ENCODE measurements at places on chromosomes 6 and 20. TPM values are rescaled to one million over a fixed set of nuclear protein-coding genes. Genes with fewer than 3 reads are reported as not detected.

MARCKS gene
- 114 TPM for total RNA-seq

FGD2 gene
- total RNA-seq = 253 TPM

C4A gene
- total RNA-seq = 332 TPM

ACTL10 gene
- 1.1 TPM for total RNA-seq

AHCY gene
- total RNA-seq = 56.0 TPM

ZNF334 gene
- 2.7 TPM for total RNA-seq

FOXP4 gene
- total RNA-seq = 8.3 TPM

- no peak overlapping the region for H3K27ac ChIP-seq
- H3K36me3 ChIP-seq = no peaks in the 10 kb centered on the region
- peaks cover 6% of the 10 kb centered on the region for H3K4me1 ChIP-seq
- peak; percentile 91 for DNase-seq
- no peaks in the 10 kb centered on the region for H3K27me3 ChIP-seq
- no peak overlapping the region for H3K4me3 ChIP-seq
These were observed 70.9 kb downstream of the STK35 start for GRCh38 chr20:2172305-2173175.

DNA sequence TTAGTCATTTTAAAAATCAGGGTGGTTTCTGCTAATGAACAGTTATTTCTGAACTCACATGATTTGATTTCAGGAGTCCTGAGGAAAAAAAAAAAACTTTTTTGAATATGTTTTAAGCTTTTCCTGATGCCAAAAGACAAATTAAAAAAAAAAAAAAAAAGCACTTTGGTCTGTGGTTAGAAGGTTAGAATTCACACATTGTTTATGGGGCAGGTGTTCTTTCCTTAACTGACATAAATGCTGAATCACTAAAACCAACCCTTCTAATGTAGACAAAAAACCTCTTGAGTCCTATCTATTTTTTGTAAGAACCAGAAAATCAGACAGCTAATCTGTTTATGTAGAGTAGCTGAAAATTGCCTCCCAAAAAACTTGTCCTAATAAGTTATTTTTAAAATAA lies 20.4 kb downstream of the THEMIS start:
- no peaks in the 10 kb centered on the region for H3K36me3 ChIP-seq
- H3K27ac ChIP-seq = no peak overlapping the region
- DNase-seq = no peak
- H3K4me1 ChIP-seq = no peaks in the 10 kb centered on the region

DNA sequence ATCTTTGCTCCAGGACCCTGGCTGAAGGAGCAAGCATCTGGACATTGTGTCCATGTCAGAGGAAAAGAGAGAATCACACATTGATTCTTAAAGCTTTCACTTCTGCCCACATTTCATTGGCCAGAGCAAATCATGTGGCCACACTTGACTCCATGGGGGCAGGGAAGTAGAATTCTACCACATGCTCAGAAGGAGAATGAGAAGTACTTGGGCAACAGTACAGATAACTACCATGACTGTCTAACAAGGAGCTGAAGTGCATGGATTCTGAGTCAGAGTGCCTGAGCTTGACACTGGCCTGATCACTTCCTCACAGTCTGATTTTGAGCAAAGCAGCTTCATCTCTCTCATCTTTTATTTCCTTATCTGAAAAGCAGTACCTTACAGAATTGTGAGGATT lies 38.6 kb downstream of the GHRH start:
- no peaks in the 10 kb centered on the region for H3K36me3 ChIP-seq
- H3K27ac ChIP-seq = no peak overlapping the region
- no peaks in the 10 kb centered on the region for H3K4me1 ChIP-seq
- no peak for DNase-seq
- no peak overlapping the region for H3K4me3 ChIP-seq
- no peaks in the 10 kb centered on the region for H3K27me3 ChIP-seq

DNA sequence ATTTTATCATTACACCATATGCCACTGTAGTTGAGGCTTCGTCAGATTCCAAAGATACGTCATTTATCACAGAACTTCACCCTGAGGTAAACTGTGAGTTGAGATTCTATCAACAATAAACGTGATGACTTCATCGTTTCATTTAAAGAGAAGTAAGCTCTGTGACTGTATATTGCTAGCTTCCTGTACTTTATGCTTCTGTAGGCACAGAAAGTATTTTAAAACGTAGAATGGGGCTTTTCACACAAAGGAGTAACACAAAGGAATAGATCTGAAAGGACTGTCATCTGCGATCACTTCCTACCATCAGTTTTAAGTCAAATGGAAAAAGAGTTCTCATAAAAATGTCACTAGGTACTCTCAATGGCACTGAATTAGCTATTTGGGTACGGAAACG lies 234.4 kb upstream of the MCHR2 start:
- peak overlapping the region; percentile 26 for H3K27ac ChIP-seq
- H3K4me3 ChIP-seq = peak overlapping the region; percentile 63
- no peak for DNase-seq
- H3K27me3 ChIP-seq = no peaks in the 10 kb centered on the region
- peaks cover 7% of the 10 kb centered on the region for H3K4me1 ChIP-seq

DNA sequence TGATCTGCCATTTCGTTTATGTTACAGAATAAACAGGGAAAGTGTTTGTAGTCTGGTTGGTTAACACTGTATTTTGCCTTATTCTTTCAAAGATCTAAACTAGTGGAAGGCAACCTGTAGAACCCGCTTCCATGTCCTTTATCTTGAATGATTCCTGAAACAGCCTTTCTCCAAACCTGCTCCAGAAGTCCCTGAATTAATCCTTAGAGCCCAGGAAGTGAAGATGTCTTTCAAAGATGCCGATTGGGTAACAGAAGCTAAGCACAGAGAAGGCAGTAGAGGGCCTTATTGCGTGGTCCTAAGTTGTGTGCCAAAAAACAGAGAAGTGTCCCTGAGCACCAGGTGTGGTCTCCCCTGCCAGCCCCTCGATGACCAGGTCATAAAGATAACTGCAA lies 19.2 kb upstream of the ZSCAN16 start:
- no peak for DNase-seq
- H3K36me3 ChIP-seq = no peaks in the 10 kb centered on the region
- H3K4me1 ChIP-seq = no peaks in the 10 kb centered on the region
- no peaks in the 10 kb centered on the region for H3K27me3 ChIP-seq

DNA sequence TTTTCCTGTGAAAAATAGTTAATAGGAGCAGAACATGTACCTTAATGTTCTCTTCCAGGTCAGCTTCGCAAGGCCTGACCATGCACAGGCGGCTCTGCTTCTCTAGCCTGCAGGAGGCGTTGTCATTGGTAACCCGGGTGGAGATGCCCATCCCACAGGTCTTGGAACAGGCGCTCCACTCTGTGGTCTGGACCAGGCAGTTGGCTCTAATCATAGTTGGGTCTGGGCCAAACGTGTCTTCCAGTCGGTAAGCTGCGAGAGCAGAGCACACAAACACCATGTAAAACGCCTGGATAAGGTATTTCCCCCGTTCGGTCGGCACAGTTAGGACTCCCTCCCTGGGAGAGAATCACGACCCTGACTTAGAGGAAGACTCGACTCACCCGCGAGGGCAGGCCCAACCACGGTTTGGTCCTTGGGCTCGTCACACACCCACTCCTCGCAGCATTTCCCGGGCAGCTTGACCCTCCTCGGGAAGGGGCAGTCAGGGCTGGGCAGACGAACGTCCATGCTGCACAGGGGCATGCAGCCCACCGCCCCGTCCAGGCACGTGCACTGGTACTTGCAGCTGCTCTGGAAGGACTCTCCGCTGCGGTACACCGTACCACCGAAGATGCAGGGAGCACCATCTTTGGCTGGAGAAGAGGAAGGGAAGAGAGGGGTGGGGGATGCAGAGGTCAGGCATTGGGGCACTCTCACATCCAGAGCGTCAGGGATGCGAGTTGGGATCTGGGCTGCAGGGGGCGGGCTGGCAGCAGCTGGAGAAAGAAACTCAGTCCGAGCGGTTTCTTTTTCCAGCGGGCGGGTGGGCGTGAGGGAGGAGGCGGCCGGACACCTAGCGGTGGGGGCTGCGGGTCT lies 1.0 kb downstream of the CCN2 start:
- H3K4me1 ChIP-seq = peaks cover 45% of the 10 kb centered on the region
- DNase-seq = peak; percentile 83
- peaks cover 7% of the 10 kb centered on the region for H3K27me3 ChIP-seq
- H3K27ac ChIP-seq = peak overlapping the region; percentile 88
- no peaks in the 10 kb centered on the region for H3K36me3 ChIP-seq

DNA sequence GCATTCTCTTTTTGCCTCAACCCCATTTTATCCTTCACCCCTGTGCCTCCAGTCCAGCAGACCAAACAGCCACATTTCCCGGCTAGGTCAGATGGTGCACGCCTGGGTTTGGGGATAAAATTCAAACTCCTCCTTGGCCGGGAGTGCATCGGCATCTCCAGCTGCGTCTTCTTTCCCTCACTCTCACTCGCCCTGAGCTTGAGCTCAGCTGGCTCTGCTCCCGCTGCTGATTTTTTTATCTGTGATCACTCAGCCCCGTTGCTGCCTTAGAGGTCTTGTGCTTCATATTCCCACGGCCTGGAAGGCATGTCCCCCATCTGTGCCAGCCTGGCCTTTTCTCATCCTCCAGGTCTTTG lies 6.8 kb upstream of the EZR start:
- no peak overlapping the region for H3K4me3 ChIP-seq
- no peaks in the 10 kb centered on the region for H3K27me3 ChIP-seq
- no peak overlapping the region for H3K27ac ChIP-seq

DNA sequence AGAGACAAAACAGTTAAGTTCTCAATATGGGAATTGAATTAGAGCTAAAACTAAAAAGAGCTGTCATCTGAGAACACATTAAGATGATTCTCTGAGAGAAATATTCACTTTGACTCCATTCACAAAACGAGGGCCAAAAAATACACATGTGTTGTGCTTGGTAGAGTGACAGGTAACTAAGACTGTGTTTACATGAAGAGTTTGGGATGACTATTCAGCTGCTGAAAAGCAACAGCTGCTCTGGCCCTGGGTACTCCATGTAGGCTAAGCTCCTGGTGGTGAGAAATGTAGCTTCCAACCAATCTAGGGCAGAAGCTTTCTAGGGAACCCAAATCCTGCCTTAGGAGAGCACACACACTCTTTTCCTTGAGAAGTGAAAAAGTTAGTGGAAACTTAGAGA lies 184.5 kb downstream of the COL21A1 start:
- no peak for DNase-seq
- H3K36me3 ChIP-seq = no peaks in the 10 kb centered on the region
- H3K4me3 ChIP-seq = no peak overlapping the region
- no peaks in the 10 kb centered on the region for H3K4me1 ChIP-seq
- no peaks in the 10 kb centered on the region for H3K27me3 ChIP-seq

- no peaks in the 10 kb centered on the region for H3K36me3 ChIP-seq
- DNase-seq = no peak
- H3K27me3 ChIP-seq = no peaks in the 10 kb centered on the region
These were observed 105.0 kb downstream of the IBTK start for GRCh38 chr6:82142524-82142923.

DNA sequence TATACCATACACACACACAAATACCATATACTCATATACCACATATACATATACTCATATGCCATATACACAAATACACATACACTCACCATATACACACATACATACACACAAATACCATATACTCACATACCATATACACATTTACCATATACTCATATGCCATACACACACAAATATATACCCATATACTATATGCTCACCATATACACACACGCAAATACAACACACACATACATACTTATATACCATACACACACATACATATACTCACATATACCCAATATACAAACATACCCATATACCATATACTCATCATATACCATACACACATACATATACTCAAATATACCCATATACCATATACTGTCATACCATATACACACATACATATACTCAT lies 99.2 kb downstream of the ZMYND8 start:
- H3K36me3 ChIP-seq = no peaks in the 10 kb centered on the region
- peaks cover 76% of the 10 kb centered on the region for H3K4me1 ChIP-seq
- H3K27ac ChIP-seq = no peak overlapping the region
- no peak for DNase-seq
